ENCODE measurements at places on chromosomes 2 and 18.
A peak's percentile ranks its signal among the peaks of the same experiment; 100 is the strongest.

GRCh38 chr2:50596515-50596914 lies 435.4 kb downstream of the NRXN1 start:
- no peak for DNase-seq

- peak; percentile 50 for DNase-seq
Observed at GRCh38 chr2:64635976-64636911, 17.5 kb downstream of the SERTAD2 start.

DNA sequence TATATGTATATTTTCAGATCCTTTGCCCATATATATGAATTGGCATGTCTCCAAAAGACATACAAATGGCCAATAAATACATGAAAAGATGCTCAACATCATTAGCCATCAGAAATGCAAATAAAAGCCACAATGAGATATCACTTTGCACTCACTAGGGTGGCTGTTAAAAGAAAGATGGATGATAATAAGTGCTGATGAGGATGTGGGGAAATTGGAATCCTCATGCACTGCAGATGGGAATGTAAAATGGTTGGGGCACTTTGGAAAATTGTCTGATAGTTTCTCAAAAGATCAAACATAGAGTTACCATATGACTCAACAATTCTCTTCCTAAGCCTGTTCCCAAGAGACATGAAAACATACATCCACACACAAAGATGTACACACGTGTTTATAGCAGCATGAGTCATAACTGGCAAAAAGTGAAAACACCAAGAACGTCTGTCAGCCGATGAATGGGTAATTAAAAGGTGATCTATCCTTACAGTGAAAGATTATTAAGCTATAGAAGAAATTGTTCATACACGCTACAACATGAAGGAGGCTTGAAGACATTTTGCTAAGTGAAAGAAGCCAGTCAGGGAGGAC lies 19.7 kb downstream of the NGEF start:
- no peak for DNase-seq

DNA sequence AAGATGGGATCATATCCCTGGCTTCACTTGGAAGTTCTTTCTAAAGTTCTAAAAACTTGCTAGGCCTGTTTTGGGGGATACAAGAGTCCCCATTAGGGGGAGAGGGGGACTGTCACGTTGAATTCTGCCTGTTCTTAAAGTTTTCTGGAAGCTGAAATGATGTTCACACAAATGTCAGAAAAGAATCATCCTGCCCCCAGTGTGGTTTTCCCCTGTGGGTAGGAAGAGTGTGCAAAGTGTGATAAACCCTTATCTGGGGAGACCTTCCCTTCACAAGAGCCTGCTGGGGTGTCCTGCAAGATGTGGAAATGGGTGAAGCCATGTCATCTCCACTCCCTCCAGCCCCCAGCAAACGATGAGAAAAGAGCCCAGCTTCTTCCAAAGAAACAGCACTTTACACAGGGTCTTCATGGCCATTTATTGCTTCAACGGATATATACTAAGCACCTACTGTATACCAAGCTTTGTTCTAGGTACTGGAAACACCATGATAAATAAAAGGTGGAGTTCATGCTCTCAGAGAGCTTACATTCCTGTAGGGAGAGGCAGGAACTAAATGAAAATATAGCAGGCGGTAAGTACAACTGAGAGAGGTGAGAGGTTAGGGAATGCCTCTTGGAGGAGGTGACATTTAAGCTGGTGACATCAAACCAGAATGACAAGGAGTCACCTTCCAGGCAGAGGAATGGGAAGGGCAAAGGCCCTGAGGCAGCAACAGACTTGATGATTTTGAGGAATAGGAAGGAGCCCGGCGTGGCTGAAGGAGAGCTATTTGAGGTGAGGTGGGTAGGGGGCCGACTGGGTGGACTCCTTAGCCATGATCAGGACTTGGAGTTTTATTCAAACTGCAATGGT lies 1.6 kb downstream of the MFSD2B start:
- no peak for DNase-seq

- no peak for DNase-seq
Observed at GRCh38 chr18:63708650-63709049, 5.9 kb downstream of the SERPINB11 start.

- no peak for DNase-seq
Observed at GRCh38 chr2:205077159-205077558, 531.9 kb downstream of the PARD3B start.

DNA sequence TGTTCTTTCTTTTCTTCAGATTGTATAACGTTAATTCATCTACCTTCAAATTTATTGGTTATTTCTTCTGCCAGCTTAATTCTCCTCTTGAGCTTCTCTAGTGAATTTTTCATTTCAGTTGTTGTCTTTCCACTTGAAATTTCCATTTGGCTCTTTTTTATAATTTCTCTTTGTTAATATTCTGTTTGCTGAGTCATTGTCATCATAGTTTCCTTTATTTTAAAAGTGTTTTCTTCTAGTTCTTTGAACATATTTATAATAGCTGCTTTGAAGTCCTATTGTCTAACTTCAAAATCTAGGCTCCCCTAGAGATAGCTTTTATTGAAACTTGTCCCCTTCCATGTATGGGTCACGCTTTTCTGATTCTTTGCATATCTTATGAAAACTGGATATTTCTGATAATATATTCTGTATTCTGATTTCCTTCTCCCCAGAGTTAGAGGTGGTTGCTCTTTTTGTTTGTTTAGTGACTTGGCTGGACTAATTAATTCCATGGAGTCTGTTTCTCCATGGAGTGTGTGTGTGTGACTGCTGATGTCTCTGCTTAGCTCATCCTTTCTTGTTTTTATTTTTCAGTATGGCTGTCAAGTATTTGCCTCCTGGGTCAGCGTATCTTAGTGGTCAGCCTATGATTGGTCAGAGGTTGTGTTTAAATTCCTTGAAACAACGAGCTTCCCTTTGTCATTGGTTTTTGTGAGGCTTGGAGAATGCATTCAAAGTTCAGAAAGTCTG lies 47.6 kb downstream of the DIS3L2 start:
- DNase-seq: no peak

- peak; percentile 54 for DNase-seq
Observed at GRCh38 chr18:2985628-2986027, 27.3 kb downstream of the LPIN2 start.

DNA sequence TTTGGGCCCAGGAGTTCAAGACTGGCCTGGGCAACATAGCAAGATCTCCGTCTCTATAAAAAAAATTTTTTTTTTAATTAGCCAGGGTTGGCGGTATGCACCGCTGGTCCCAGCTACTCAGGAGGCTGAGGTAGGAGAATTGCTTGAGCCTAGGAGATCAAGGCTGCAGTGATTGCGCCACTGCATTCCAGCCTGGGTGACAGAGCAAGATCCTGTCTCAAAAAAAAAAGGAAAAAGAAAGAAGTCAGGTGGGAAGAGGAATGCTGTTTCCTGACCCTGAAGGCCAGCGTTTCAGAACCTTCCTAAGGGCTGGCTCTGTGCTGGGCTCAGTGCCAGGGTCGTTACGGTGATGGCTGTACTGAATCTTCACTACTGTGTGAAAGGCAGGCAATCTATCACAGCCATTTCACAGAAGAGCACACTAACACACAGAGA lies 35.0 kb upstream of the AGAP1 start:
- no peak for DNase-seq

DNA sequence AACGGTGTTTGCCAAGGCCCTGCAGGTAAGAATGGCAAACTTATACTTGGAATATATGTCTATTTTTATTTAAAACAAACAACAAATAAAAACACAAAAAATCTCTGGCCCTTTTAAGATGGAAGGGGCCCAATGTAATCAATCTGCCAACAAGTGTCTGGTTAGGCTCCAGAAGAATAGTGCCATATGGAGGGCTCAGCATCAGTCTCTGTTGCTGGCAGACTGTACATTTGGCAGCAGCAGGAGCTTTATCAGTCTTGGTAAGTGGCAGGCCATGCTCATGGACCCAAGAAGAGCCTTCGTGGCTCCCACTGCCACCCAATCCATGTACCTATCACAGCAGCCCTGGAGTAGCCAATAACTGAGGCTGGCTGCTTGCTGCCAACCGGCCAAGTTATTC lies 101.1 kb downstream of the GALNT3 start:
- no peak for DNase-seq

DNA sequence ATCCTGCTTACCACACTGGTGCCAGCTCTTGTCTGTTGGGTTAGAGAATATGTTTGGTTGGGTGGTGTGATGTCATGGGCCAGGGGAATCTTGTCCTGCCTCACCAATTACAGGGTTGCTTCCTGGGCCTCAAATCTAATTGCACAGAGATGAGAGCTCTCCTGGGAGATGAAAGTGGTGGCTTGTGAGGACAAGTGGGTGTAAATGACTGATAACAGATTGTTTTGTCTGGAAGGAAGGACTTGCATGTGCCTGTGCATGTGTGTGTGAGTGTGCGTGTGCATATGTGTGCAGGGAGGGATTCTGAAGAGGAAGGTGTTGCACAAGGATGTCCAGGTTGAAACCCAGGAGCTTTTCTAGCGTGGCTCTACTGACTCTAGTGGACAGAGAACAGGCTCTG lies 271.9 kb downstream of the LOXHD1 start:
- no peak for DNase-seq

Data from suppressor macrophage treated with lipopolysaccharide for 4 hours (primary cell).